ENCODE measurements at places on chromosomes 7 and 10. TPM values are rescaled to one million over a fixed set of nuclear protein-coding genes. Genes with fewer than 3 reads are reported as not detected.

Gene CYP3A4
- 0.25 TPM for total RNA-seq

DNA sequence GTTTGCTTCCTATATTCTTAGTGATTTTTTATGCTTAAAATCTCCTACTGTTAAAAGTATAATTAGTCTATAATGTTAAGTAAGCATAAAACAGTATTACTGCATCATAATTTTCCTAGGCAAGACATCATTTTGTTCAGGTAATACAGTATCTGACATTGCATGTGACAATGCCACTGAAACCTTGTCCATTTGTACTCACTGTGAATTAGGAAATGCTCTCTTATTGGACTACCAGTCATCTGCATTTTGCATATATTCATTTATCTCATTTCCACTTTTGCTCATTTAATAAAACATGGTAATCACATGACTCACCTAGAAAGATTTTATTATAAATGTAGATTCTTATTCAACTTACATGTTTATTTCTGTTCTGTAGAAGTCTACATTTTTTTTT is 379.1 kb downstream of the ETV1 start:
- no peak for DNase-seq

DNA sequence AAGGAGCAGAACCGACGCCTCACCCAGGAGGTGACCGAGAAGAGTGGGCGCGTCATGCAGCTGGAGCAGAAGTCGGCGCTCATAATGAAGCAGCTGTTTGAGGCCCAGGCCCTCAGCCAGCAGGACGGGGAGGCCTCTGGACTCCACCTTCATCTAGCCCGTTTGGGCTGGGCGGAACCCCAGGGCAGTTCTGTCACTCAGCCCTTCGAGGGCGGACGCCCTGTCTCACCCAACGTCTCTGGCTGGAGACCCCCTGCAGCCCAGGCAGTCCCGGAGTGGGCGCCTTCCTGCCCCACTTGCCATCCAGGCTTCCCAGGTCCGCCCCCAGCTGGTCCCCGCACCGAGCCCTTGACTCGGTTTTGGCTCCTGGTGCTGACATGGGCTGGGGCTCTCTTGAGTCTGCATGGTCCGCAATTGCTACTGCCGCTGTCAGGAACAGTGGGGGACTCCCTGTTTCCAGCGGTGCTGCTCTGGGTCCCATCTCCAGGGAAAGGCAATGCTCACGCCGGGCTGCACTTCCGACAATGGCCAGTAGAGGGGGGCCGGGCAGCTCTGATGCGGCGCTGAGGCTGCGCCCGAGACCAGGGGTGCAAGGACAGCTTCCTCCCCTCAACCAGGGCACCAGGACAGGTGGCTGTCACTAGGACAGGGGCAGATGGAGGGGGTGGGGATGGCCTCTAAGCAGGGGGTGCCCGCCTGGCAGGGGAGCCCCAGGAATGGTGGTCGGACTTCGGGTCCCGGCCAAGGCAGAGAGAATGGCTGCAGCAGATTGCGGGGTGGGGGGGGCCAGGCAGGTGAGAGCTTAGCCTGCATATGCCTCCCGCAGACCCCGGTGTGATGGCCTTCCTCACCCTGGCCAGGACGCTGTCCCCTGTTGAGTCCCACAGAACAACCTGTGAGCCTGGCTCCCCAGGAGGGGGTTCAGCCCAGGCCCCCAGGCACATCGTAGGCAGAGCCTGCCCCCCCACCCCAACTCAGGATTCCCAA is 71.2 kb upstream of the KCTD7 start:
- DNase-seq = peak; percentile 48

DNA sequence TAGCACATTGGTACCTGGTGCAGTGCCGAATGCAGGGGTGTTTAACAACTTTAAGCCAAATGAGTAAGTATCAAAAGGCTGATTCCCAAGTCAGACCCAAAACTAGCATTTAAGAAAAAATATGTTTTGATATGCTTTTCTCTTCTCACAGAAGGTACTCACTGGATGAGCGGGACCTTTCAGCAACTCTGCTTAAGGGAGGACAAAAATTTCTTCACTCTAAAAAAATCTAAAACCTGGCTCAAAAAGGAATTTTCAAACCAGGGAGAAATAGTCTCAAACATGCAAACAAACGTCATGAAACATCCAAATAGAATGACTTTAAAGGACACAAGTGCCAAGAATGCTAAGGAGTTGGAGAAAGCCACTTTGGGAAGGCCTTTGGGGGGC is 962.1 kb downstream of the KCNMA1 start:
- no peak for DNase-seq

- no peak for DNase-seq
These were observed 125.1 kb downstream of the TFPI2 start for GRCh38 chr7:93765475-93765874.

Gene KCTD7
- 2.3 TPM for total RNA-seq

DNA sequence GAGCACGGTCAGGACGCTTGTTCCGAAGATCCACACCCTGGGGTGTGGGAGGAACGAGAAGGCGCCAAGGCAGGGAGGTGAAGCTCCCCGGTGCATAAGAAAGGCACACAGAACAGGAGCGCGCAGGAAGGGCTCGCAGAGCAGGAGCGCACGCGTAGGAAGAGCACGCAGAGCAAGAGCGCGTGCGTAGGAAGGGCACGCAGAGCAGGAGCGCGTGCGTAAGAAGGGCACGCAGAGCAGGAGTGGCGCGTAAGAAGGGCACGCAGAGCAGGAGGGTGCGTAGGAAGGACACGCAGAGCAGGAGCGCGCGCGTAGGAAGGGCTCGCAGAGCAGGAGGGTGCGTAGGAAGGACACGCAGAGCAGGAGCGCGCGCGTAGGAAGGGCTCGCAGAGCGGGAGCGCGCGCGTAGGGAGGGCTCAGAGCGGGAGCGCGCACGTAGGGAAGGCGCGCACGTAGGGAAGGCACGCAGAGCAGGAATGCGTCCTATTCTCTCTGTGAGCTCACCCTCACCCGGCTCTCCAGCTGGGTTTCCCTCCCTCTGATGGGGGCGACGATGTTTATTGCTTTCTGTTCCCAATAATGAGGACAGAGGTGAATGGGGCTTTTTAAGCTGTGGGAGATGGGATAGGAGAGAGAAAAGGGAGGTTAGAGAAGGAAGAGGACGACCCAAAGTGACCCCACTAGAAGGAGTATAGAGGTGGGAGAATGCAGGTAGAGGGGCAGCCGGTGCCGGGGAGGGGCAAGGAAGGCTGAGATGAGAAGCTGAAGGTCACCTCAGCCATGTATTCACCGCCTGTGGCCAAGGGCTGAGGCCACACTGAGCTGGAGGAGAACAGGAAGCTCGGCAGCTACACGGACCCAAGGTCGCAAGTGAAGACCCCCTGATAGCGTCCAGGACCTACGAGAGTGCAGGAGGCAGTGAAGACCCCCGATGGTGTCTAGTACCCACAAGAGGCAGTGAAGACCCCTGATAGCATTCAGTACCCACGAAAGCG is 423.2 kb downstream of the PTPRN2 start:
- DNase-seq = no peak

GRCh38 chr7:106812027-106812643 is 52.9 kb upstream of the PIK3CG start:
- no peak for DNase-seq

GRCh38 chr7:5514440-5515035 is 90.9 kb upstream of the TNRC18 start:
- no peak for DNase-seq

GRCh38 chr7:55794527-55794926 is 68.0 kb downstream of the SEPTIN14 start:
- no peak for DNase-seq

- DNase-seq = no peak
These were observed 197.3 kb downstream of the PHF14 start for GRCh38 chr7:11170863-11171568.

GRCh38 chr7:92698237-92698841 is 108.1 kb upstream of the FAM133B start:
- DNase-seq = peak; percentile 48

- DNase-seq = no peak
These were observed 107.2 kb downstream of the COBL start for GRCh38 chr7:51209426-51209825.

Gene RAB19
- 6.2 TPM for total RNA-seq

DNA sequence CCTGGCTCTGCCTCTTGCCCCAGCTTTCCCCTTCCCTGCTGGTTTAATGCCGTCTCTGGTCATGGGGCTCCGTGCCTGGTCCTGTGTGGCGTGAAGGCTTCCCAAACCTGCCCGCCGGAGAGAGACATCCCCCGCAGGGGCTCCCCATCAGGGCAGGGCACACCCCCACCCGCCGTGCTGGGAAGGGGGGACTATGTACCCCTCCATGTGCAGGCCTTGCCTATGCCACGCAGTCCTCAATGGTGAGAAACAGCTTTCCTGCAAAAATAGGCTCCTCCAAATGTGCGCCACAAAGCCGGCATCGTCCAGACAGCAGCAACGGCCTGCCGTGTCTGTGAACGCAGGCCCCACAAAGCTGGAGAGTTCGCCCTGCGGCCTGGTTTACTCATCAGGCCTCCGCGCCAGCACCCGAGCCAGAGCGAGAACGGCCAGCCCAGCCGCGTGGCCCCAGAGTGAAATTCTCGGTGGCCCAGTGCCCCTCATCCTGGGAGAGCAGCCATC is 313.4 kb downstream of the DNAJB6 start:
- DNase-seq = no peak

Gene TSPAN33
- 17.9 TPM for total RNA-seq

Gene EPHA1
- total RNA-seq = 7.4 TPM
